ENCODE measurements at places on chromosomes 1 and 21.

DNA sequence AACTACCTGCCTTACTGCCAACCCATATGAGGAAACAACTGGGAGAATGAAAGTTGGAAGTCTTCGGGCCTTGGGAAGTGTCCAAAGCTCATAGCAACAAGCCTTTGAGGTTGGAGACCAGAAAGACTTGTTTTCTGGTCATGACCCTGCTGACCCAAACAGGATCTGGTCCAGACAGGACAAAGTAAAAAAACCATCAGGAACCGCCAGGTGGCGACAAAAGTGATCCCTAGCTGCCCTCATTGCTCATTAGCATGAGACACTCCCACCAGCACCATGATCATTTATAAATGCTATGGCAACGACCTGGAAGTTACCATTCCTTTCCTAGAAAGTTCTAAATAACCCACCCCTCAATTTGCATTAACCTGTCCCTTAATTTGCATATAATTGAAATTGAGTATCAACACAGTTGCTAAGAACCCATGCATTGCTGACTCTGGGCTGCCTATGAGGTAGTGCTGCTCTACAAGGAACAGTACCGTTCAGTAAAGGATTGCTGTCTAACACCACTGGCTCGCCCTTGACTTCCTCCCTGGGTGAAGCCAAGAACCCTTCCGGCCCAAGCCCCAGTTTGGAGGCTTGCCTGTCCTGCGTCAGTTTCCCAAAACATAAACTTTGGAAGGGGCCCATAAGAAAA, 89.0 kb downstream of the URB2 start:
- DNase-seq: peak; percentile 47

- no peak for DNase-seq
These were observed 49.0 kb downstream of the BRINP2 start for GRCh38 chr1:177219554-177220458.

DNA sequence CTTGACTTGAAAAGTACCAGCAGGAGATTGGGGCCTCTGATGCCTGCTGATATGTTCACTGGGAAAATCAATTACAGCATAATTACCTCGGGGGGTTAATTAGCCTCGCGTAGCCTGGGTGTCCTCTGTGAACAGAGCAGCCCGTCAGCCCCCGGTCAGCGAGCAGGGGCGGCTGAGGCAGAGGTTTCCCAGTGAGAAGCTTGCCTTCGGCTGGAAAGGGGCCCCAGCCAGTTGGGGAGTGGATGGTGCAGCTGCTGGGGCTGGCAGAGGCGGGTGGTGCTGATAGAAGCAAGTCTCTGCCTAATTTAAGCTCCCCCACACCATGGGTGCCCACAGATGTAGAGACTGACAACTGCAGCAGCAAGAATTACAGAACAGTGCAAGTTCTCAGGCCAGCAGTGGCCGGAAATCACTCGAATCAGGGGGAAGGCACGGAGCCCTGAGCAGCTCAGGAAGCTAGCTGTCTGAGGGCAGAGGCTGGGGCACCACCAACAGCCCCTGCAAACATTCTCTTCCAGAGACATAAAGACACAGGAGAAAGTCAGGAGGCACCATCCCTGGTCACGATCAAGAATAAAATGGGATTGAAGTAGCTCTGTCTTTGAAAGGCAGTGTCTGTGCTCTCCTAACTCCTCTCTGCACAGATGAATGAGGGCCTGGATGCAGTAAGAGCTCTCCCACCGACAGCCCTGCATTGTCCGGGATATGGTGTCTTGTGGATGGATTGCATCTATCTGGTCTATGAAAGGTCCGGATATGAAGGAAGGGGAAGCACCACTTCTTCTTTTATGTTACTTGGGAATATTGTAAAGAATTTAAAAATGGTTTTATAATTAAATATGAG, 166.5 kb upstream of the CD34 start:
- no peak for DNase-seq

- DNase-seq: peak; percentile 59
These were observed 15.5 kb downstream of the SLC2A1 start for GRCh38 chr1:42943166-42943565.

DNA sequence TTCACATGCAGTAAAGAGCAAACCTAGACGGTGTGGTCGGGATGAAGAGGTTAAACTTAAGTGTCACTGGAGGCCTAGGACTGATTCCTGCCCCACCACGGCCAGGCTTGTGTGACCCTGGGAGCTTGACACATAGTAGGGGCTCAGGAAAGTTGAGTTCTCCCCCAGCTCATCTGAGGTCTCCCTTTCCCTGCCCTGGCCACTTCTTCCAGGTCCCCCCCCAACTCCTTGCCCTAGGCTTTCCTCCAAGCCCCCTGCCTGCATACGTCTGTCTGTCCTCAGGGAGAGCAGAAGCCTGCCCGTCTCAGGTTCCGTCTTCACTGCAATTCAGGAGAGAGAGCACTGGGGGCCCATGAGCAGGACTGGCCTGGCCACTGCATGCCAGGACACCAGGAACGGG, 225.8 kb downstream of the PTPRU start:
- no peak for DNase-seq

- DNase-seq: no peak
These were observed 10.3 kb downstream of the SDC3 start for GRCh38 chr1:30898031-30898815.

DNA sequence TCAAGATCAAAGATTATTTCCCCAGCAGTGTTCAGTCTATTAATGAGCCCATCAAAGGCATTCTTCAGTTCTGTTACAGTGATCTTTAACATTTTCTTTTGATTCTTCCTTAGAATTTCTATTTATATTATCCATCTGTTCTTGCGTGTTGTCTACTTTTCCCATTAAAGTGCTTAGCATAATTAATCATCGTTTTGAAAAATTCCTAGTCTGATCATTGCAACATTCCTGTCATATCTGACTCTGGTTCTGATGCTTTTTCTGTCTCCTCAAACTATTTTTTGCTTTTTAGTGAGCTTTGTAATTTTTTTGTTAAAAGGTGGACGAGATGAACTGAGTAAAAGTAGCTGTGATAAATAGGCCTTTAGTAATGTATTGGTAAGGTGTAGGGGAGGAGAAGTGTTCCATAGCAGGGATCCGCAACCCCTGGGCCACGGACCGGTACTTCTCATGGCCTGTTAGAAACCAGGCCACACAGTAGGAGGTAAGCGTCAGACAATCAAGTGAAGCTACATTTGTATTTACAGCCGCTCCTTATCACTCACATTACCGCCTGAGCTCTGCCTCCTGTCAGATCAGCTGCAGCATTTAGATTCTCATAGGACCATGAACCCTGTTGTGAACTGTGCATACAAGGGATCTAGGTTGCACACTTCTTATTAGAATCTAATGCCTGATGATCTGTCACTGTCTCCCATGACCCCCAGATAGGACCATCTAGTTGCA, 163.3 kb downstream of the PIK3R3 start:
- no peak for DNase-seq

DNA sequence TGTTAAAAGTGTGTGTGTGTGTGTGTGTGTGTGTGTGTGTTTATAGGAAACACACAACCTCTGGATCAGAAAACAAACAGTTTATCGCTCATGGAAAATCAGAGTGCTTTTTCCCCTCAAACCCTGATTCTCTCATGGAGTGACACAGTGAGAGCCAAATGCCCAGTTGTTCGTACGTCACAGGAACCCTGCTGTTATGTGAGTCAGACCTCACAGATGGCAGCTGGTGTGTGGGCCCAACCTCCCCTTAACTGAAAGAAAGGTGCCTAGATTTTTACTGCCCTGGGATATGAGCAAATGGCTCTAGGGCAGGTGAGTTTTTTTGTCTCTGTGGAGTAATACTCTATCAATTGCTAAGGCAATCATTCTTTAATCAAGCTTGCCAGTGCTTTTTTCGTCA, 1788.1 kb downstream of the BRINP3 start:
- DNase-seq: no peak

DNA sequence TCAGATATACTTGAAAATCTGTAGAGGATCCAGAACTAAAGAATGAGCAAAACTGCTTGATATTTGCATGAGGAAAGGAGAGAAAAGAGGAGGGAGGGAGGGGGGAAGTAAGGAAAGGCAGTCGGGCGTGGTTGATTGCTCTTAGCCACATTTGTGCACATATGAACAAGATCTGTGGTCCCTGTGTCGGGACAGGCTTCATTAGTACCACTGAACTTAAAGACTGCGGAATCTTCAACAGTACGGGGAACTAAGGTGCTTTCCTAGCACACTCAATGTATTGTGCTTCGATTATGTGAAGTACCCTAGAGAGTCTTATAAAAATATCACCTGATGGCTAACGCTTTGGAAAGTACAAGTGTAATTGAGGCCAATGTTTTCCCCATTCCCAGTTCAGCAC, 59.9 kb downstream of the ZBTB18 start:
- no peak for DNase-seq

DNA sequence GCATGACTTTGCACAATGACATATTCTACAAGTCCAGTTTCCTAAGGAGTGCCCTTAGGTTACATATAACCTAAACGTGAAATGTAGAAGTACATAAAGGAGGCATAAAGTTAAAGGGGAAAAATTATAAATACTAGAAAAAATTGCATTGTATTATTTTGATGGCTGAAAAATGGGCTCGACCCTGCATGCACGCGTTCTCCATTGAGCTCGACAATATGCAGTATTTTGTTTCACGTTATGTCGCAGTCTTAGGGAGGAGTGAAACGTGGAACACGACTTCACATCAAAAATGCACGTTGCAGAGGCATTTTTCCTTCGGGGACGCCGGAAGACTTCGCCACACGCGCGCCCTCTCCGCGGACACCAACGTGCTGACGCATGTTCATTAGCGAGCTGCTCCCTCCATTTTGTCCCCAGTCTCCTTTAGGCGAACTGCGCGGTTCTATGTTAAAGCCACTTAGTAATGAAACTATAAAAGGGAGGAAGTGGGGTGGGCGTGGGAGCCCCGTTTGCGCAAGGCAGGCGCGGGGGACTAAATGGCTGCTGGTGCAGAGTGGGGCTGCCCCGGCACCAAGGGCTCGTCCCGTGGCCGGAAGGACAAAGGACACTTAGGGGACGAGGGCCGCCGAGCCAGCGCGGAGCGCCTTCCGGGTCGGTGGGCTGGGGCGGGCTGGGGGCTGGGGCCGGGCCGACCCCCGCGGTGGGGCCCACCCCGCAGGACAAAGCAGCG, 749 bp upstream of the COX20 start:
- DNase-seq: peak; percentile 92

GRCh38 chr1:219773775-219774174, 154.6 kb downstream of the SLC30A10 start:
- DNase-seq: no peak

DNA sequence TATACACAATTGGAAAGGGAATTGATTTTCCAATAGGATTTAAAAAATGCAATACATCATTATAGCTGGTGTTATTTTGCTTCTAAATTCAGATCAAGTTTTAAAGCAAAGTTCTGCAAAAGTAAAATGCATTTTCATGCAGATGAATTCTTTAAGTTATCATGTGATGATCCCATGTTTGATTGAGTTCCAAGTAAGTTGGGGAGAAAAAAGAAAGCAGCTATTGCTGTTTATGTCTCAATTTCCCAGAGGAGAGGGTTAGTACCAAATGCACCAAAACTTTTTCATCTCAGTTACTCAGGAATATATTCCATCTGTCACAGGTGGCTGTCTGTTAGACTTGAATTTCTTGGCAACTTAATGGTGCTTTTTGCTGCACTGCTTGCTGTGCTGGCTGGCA, 29.7 kb downstream of the HSPA13 start:
- no peak for DNase-seq

GRCh38 chr1:54260810-54261209, 60.8 kb downstream of the MRPL37 start:
- no peak for DNase-seq

GRCh38 chr1:19287436-19288185, 959 bp downstream of the AKR7A3 start:
- no peak for DNase-seq

GRCh38 chr1:179168536-179168935, 60.9 kb downstream of the ABL2 start:
- no peak for DNase-seq

DNA sequence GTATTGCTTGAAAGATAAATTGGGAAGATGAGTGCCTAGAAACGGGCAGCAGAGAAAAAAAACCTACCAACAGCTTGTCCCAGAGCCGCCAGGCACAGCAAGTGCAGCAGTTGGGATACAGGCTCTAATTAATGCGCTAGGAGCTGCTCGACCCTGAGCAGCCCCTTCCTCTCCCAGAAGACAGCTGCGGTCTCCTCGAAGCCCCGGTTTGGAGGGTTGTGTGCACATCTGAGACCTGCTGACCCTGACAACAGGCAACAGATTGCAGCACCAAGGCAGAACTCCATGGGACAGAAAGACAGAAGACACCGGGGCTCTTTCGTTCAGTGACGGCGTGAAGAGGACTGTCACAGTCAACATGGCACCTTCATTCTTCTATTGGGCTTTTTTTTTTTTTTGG, 101.4 kb downstream of the TSEN15 start:
- DNase-seq: no peak

- no peak for DNase-seq
These were observed 43.4 kb downstream of the PTGS2 start for GRCh38 chr1:186636786-186637185.

- no peak for DNase-seq
These were observed 58.8 kb upstream of the TBX15 start for GRCh38 chr1:119046785-119047438.

GRCh38 chr1:38990386-38990737, 714 bp upstream of the AKIRIN1 start:
- no peak for DNase-seq

GRCh38 chr1:84301004-84301784, at the start of gene SAMD13:
TSS of gene SAMD13 (plus strand) at chr1:84301708. CDS start at chr1:84303235, 1,527 bp downstream.
- peak; percentile 51 for DNase-seq

DNA sequence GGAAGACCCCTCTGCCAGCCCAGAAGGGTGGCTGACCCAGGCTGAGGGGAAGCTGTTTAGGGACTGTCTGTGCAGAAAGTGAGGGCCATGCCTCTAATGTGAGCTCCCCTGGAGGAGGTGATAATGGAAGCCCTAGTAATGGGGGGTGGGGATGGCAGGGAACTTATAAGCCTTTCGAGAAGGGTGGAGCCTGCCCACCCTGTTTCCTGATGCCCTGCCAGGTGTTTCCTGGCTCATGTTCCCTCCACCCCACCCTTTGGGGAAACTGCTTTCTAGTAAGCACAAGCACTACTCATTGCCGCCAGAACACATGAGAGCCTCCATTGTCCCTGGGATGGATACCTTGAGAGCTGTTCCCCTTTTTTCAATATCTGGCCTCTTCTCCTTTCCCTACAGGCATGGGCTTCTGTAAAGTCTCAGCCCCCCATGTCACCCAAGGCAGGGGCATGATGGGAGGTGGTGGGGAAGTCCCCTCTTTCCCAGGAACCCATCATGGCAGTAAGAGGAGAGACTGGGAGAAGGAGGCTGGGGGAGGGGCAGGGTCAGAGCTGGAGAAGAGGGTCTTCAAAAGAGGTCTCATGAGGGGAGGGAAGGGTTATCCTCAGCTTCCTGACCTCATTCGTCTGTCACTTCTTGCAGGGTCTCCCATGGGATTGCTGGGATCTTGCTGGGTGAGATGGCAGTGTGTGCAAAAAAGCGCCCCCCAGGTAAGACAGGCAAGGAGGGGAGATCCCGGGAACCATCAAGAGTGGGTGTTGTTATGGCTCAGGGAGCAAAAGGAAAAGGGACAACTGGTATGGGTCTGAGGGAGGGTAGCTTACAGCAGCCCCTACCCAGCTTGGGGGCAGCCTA, 2.4 kb downstream of the ATP8B2 start:
- DNase-seq: peak; percentile 61

- DNase-seq: no peak
These were observed 33.9 kb upstream of the POU2F1 start for GRCh38 chr1:167186771-167187170.

- no peak for DNase-seq
These were observed 9.7 kb downstream of the SFT2D2 start for GRCh38 chr1:168235548-168235885.
